Muscle of arm (tissue), 14 donors: ENCODE measurements at places on chromosomes 2 and 18.
A peak's percentile ranks its signal among the peaks of the same experiment; 100 is the strongest.

DNA sequence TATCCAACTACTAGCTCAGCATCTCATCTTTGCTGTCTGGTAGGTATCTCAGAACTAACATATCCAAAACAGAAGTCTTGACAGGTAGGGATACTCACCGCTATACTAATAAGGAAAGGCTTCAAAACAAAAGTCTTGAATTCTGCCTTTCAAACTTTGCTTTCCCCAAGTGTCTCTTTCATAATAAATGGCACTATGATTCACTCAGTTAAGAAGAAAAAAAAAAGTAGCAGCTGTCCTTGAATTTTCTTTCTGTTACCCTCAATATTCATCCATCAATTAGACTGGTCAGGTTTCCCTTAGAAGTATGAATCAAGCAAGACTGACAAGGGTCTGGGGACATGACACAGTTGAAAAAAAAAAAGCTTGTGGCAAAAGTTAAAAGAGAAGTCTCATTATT, 175.1 kb downstream of the GULP1 start:
- no peak for DNase-seq

- DNase-seq: no peak
These were observed 113.4 kb upstream of the AQP4 start for GRCh38 chr18:26978812-26979341.

DNA sequence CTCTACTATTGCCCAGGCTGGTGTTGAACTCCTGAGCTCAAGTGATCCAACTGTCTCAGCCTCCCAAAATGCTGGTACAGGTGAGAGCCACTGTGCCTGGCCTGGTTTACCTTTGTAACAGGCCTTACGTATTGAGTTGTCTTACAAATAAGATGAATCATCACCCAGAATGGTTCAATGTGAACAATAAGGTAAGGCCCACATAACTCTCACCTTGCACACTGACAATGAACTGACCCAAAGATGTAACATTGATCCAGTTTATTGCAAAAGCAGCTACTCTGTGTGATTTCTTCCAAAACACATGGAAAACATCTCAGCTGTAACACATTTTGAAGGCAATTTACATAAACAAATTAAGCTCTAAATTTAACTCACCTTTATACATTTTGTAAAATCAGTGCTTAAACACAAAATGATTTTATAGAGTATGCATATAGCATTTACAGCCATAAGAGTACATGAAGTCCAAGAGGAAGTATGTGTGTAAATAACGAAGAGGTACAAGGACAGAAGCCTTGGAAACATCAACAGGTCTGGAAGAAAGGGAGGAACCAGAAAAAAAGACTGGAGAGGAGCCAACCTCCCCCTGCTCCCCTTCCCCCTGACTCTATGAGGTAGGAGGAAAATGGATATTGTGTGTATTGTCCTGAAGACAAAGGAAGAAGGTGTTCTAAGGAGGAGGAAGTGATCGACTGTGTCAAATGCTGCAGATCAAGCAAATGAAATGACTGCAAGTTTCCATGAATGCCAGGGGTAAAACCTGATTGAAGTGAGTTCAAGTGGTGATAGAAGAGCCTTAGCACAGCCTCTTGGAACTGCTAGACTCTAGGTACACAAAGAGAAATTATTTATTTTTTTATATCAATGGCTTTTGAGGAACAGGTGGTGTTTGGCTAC, 5.6 kb upstream of the WDFY1 start:
- no peak for DNase-seq

GRCh38 chr18:37778417-37779165, 213.0 kb upstream of the CELF4 start:
- DNase-seq: peak; percentile 64

GRCh38 chr2:181231886-181232621, 225.1 kb upstream of the ITGA4 start:
- peak; percentile 8 for DNase-seq

DNA sequence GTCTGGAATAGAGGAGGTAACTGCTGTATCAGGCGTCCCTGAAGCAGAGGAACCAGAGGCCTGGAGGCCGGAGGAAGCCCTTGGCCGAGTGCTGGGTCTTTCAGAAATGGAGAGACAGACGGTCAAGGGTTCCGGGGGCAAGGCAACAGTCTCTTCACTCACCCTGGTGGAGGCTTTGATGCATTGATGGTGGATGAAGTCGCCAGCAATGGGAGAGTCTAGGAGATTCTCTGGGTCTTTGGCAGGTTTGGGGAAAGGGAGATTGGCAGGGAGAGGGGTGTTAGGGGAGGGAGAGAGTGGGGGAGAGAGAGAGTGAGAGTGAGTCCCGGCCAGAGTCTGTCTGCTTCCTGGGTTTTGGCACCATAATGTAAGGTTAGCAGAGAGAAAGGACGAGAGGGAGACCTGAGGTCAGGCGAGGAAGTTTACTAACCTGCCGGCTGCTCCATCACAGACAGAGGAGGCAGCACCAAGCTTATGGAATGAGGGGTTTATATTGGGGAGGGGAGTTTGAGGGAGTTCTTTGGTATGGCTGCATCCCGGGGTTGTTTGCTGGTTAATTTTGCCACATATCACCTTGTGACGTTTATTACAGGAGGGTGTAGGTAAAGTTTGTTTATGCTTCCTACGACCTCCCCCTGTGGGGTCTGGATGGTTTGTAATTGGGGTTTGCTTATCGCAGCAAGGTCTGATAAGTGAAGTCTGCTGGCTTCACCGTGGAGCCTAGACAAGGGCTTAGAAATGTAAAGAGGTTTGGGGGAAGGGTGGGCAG, 19.6 kb downstream of the COMMD1 start:
- no peak for DNase-seq

DNA sequence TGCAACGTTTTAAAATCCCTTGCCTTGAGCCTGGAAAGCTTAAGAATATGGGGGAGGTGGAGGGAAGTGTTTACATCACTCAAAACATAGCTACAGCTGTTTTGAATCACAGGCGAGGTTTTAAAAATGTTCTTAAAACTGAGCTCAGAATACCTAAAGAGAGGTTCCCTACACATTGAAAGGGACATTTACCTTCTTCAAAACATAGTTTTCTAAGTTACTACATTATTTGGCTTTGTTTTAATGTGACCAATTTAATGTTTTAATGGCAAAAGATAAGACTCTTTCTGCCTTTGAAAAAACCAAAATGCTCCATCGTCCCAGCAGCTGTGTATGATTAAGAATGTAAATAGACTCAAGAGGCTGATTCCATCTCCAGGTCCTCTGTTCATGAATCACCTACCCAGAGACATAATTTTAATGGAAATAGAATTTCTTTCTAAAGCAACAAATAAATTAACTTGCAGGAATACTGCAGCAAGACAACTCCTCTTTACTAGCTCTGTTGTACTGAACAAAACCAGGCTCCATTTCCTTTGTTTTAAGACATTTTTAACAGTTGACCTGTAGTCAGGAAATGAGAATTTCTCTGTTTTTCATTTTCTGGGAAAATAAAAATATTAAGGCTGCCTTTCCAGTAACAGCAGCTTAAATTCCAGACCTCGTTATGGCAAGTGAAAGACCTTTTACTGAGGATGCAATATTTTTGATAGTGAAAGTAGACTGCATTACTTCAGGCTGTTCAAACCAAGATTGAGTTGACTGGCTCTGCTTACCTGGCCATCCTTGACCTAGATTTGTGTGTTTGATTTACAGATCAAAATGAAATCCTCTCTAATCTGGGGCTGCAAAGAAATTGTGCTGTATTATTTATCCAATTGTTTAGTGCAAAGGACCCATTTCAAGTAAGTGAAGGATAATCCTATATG, 33.7 kb upstream of the WDR75 start:
- peak; percentile 81 for DNase-seq

GRCh38 chr18:68448736-68449135, 266.2 kb downstream of the TMX3 start:
- no peak for DNase-seq

- no peak for DNase-seq
These were observed 138.7 kb upstream of the RBMS1 start for GRCh38 chr2:160632084-160632975.

DNA sequence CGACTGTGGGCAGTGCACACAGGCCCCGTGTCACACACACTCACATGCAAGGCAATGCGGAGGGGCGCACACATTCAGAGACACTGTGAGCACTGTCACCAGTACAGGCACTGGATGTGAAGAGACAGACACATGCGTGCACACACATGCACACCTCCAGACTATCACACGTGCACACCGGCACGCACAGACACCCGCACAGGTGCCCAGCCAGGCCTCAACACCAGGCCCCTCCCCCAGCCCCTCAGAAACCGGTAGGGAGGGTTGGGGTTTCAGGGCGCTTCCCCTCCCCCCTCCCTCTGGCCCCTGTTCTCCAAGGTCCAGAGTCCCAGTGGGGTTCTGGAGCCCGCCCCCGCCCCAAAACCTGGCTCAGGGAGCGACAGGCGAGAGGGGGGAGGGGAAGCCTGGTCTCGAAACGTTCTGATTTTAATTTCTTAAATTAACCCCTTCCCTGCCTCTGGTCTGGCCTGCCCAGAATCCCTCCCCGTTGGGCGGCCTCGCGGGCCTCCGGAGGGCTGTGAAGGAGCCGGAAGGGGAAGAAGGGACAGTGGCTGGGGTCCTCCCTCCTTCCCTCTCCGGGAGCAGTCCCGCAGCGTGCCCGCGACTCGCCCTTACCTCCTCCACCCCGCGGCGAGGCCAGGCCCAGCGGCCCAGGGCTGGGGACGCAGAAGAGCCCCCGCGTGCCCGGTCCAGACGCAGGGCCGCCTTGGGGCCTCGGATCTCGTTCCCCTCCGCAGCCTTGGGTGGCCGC, 558 bp downstream of the FBXO41 start:
- no peak for DNase-seq

GRCh38 chr2:55112229-55113031, 62.2 kb upstream of the RTN4 start:
- peak; percentile 93 for DNase-seq

DNA sequence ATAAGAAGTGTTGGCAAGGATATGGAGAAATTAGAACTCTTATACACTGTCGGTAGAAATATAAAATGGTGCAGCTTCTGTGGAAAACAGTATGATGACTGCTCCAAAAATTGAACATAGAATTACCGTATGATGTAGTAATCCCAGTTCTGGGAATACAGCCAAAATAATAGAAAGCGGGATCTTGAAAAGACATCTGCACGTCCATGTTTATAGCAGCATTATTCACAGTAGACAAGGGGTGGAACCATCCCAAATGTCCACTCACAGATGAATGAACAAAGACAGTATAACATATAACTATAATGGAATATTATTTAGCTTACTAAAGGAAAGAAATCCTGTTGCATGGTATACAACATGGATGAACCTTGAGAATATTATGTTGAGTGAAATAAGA, 257.7 kb downstream of the TDRD15 start:
- DNase-seq: peak; percentile 85

DNA sequence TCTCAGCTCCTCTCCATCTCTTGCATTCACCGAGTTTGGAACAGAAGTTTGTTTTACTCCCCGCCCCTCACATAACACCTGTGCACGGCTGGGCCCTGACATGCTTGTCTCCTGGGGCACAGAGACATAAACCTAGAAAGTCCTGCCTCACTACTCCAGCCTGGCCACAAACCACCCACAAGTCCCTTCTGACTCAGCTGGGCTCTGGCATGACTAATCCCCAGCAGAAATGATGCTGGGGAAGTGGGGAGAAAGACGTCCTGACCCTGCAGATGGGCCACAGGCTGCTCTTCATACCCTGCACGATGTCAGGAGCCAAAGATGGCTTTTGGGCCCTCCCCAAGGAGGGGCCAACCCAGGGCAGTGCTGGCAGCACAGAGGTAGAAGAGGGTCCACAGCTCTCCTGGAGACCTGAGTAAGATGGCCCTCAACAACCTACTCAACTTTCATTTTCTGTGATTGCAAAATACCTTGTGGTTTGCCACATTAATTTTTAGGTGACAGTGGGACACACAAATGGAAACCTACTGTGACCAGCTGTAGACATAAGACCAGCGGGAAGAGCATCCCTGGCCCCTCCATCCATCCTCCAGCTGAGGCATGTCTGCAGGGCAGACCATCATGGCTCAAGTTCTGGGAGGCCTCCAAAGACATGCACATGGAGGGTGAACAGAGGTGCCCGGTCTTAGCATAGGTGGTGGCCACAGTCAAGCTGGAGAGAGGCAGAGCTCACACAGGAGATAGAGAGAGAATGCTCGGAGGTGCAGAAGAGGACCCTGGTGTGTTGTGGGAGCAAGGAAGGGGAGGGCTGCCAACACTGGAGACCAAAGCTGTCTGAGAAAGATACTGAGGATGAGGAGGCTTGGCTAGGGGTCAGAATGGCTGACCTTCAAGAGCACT, 40.0 kb downstream of the DNMT3A start:
- DNase-seq: no peak

DNA sequence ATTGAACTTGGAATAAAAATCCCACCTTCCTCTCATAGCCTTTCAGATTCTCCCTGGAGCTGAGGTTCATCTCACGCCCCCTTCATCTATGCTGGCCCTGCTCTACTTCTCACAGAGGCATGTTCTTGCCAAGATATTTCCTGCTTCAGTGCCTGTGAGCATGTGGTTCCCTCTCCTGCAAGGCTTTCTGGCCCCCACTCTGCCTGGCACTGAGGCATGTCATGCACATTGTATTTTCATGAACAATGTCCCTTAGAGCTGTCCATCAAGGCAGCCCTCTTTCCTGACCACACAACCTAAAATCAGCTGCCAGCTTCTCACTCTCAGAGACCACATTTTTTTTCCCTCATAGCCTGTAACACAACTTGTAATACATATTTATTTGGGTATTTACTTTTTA, 18.0 kb upstream of the HK2 start:
- DNase-seq: no peak

DNA sequence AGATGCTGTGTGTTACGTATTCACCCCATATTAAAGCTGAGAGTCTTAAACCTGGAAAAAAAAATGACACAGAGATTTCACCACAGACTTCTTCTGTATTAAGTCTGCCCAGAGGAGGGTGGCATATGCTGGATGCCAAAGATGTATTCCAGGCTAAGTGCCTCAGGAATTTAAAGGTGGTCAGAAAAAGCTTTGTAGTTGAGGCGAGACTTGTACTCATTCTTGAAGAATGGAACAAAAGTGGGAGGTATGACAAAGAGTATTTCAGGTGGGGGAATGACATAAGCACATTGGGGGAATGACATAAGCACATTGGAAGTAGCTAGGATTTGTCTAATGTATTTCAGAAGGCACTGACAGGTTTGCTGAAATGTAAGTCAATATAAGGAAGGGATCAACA, 98.6 kb downstream of the BABAM2 start:
- DNase-seq: no peak

- DNase-seq: no peak
These were observed 110.4 kb downstream of the CDC42EP3 start for GRCh38 chr2:37560863-37561614.

DNA sequence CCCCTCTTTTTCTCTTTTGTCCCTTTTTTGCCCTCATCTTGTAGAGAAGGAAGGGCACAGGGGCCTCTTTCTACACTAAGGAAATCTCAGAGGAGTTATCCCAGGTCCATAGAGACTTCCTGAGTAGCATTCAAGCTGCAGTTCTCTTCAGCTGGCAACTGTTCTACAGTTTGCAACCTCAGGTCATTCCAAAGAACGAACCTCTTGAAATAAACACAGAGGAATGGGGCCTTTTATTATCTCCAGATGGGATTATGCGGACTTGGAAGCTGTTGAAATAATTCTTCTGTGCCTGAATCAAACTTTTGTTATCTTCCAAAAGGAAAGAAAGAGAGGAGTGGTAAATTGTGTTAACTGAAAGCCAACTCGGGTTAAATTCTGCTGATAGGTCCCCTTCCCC, 31.0 kb upstream of the NFE2L2 start:
- peak; percentile 49 for DNase-seq

- DNase-seq: no peak
These were observed 34.0 kb upstream of the ITPRID2 start for GRCh38 chr2:181857483-181857882.

GRCh38 chr2:58515827-58516573, 274.9 kb upstream of the FANCL start:
- DNase-seq: no peak

GRCh38 chr2:222745836-222746559, 74.5 kb downstream of the MOGAT1 start:
- no peak for DNase-seq
